ENCODE measurements at places on chromosomes 16 and 17.

DNA sequence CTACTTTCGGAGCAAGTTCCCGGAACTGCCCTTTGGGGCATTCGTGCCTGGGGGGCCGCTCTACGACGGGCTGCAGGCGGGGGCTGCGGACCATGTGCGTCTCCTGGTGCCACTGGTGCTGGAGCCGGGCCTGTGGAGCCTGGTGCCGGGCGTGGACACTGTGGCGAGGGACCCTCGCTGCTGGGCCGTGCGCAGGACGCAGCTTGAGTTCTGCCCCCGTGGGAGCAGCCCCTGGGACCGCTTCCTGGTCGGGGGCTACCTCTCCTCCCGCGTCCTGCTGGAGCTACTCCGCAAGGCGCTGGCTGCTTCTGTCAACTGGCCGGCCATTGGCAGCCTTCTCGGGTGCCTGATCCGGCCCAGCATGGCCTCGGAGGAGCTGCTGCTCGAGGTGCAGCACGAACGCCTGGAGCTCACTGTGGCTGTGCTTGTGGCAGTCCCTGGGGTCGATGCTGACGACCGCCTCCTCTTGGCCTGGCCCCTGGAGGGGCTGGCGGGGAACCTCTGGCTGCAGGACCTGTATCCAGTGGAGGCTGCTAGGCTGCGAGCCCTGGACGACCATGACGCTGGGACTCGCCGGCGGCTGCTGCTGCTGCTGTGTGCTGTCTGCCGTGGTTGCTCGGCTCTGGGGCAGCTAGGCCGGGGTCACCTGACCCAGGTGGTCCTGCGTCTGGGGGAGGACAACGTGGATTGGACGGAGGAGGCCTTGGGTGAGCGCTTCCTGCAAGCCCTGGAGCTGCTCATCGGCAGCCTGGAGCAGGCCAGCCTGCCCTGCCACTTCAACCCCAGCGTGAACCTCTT is 3.6 kb downstream of the MIEF2 start:
- DNase-seq, result no peak

GRCh38 chr17:74055508-74056160 is 147.8 kb upstream of the RPL38 start:
- no peak for DNase-seq

DNA sequence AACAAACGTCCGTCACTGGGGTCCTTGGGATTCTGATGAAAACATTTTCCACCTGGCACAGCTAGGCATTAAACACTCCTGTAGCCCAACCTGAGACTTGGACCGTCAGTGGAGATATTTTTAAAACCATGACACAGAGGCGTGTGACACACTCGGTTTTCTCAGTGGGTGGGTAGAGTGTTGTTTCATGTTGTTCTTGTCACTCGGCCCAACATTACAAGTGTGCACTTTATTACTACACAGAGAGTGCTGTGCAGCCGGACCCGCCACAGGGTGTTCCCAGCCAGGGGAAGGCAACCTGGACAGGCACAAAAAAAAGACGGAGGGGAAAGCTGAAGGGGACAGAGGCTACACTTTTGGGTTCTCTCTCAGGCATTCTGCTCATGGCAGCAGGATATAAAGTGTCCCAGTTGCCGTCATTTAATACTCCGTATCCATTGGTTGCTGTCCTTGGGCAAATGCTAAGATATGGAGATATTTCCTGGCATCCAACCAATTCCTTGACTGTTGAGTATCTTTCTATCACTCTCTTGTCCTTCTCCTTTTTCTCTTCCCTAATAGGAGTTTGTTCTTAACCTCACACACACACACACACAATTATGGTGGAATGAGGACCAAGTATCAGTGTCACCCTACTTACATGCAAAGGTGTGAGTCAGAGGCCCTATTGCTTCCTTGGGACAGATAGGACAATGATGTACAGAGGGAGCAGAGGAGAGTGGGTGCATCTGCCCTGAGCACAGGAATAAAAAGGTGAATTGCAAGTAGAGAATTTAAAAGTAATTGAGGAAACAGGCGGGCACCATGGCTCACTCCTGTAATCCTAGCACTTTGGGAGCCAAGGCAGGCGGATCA is 154.1 kb upstream of the SOX9 start:
- no peak for DNase-seq

DNA sequence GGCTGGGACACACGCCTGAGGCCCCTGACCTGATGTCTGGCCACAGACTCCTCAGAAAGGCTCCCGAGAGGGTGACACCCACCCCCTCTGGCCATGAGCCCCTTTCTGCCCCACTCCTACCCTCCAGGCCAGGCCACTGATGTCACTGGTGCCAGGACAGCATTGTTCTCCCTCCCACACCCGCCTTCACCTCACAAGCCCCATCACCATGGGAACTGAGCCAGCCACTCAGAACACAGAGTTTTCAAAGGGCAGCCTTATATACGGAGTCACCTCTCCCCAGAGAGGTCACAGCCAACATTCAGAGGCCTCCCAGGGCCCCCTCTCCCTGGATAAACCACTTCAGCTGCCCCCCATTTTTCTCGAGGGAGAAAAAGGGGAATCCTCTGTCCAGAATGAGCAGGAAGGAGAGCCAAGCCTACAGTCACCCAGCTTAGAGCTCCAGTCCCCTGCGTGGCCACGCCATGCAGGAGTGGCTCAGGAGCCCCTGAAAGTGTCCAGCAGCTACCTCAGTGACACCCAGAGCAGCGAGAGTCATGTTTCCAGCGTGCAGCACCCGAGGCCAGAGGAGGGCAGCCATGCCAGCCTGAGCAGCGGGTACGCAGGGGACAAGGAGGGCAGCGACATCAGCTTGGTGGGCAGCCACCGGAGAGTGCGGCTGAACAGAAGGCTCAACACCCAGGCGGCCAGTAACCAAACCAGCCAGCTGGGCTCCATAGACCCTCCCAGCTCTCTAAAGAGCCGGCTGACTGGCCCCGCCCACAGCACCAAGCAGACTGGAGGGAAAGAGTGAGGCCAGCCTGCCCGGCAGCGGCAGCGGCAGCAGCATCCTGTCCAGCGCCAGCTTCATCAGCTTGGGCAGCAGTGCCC is at the start of gene C16orf82:
C16orf82 (plus strand) TSS at position 260 of the 870 bp plus-strand sequence.
- no peak for DNase-seq

DNA sequence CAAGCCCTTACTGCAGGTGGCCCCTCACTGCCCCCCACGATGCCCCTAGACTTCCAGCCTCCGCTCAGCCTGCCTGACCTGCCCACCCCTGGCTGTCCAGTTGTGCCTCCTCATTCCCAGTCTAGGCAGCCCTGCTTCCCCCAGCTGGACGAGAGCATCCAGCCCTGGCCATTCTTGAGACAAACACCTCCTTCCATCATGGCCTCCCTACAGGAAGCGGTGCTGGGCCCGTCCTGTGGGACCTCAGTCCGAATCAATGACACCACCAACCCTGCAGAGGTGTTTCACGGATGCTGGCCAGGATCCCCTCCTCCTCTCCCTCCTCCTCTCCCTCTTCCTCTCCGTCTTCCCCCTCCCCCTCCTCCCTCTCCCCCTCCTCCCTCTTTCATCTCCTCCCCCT is 28.3 kb downstream of the CCDC40 start:
- DNase-seq, result no peak

DNA sequence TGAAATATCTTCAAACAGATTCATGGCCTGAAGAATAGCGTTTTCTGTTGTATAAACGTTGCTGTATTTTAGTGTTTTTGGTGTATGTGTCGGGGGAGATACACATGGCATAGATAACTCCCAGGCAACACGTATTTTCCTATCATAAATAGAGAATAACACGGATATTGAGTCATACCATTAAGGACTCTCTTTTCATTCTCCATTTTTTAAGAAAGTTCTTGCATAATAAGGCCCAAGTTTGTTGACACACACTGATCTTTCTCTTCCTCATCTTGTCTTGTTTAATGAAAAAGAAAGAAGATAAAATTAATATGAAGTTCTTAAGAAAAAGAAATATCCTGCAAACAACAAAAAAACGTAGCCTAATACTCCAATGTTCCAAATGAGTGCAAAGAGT is 13.4 kb downstream of the ABCA8 start:
- no peak for DNase-seq

- no peak for DNase-seq
Observed at GRCh38 chr16:60123392-60124023, 1389.4 kb upstream of the GOT2 start.

DNA sequence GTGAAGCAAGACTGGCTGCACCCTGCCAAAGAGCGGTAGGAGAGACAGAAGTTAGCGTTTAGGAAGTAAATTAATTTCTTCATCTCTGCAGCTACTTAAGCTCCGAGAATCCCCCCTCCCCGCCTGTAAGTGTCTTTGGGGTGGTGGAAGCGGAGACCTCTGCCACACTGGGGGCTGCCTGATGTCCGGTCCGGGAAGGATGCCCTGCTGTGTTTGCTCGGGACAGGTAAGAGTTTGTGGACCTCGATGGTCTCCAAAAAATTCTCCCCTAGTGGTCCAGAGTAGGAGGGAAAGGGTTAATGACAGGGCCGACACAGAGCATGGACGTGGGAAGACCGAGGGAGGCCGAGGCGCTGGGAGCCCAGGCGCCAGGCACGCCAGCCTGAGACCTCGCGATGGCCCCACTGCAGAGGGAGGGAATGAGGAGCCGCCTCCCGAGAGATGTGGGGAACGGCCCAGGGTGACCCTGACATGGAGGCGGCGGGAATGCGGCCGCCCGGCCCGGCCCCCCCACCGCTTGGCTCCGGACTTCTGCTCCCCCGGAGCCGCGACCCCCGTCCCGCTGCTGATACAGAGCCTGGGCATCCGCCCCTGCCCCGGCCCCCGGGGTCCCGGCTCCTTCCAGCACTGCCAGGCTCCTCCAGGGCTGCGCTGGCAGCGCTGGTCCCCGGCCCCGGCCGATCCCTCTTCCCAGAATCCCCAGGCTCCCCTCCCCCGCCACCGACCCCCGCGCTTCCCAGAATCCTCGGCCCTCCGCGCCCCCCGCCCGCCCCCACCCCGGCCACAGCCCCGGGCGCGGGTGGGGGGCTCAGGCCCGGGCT is 680 bp downstream of the ZNF629 start:
- DNase-seq, result no peak

Data from effector CD4-positive, alpha-beta T cell (primary cell).